ENCODE measurements at places on chromosomes 2 and 18.

GRCh38 chr2:17911491-17912260, 33.2 kb downstream of the KCNS3 start:
- no peak for DNase-seq

GRCh38 chr2:54106631-54107454, 8.6 kb upstream of the ACYP2 start:
- peak; percentile 71 for DNase-seq

GRCh38 chr2:97870396-97870843, 125.3 kb downstream of the TMEM131 start:
- peak; percentile 93 for DNase-seq

- DNase-seq, result no peak
Measured at GRCh38 chr2:240933966-240934700, 28.0 kb downstream of the CROCC2 start.

DNA sequence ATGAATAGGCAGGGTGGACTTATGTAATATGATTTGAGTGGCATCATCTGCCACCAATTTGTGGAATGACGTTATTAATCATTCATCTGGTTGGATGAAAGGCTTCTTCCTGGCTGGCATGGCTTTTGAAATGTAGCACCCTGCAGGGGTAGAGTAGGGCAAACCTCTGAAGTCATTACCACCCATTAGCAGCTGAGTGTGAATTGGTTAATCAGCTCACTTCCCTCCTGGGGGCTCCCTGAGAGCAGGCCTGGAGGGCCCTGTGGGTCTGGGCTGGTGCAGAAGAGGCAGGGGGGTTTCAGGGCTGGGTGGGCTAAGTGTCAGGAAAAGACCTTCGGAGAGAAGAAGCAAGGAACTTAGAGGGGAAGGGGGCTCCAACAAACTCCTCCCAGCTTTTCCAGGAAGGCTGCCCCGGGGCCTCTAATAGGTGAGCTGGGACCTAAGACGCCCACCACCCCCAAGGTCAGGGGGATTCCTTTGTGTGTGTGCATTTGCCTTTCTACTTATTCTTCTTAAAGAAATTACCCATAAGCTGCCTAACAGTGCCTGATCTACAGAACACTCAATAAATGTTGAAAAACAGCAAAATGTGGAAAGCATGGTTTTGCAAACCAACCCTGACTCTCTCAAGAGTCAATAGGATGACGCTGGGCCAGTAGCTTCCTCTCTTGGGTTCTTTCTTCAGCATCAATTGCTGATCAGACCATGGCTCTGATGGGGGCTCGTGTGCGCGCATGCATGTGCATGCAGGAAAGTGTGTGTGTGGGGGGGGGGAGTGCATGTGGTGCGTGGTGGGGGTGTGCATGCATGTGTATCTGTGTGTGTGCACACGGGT, 49.7 kb upstream of the ZNF516 start:
- DNase-seq, result no peak

- no peak for DNase-seq
Measured at GRCh38 chr2:230697676-230698075, 15.0 kb upstream of the CAB39 start.

- DNase-seq, result no peak
Measured at GRCh38 chr2:28362991-28363521, 29.6 kb upstream of the FOSL2 start.

DNA sequence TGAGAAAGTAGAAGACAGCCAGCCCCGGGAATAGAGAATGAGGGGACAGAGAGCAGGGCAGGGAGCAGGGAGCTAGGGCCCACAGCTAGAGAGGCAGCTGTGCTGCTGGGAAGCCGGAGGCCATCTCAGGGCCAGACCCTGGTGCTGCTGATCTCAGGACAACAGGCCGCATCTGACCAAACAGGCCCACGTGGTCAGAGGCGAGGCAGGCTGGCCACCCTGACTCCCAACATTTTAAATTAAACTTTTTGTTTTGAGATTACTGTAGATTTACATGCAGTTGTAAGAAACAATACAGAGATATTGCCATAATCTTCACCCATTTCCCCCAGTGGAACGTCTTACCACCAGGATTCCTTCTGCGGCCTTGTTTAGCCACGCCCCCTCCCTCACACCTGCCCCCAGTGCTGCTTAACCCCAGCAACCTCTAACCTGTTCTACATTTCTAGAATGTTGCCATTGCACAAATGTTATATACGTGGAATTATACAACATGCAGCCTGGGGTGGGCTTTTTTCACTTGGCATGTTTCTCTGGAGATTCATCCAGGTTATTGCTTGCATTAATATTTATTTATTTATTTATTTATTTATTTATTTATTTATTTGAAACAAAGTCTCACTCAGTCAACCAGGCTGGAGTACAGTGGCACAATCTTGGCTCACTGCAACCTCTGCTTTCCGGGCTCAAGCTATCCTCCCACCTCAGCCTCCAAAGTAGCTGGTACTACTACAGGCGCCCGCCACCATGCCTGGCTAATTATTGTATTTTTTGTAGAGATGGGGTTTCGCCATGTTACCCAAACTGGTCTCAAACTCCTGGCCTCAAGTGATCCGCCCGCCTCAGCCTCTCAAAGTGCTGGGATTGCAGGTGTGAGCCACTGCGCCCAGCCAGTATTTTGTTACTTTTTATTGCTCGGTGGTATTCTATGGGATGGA, 48.6 kb upstream of the GPR17 start:
- DNase-seq, result no peak

GRCh38 chr2:237196866-237197618, 111.4 kb downstream of the COPS8 start:
- peak; percentile 96 for DNase-seq

DNA sequence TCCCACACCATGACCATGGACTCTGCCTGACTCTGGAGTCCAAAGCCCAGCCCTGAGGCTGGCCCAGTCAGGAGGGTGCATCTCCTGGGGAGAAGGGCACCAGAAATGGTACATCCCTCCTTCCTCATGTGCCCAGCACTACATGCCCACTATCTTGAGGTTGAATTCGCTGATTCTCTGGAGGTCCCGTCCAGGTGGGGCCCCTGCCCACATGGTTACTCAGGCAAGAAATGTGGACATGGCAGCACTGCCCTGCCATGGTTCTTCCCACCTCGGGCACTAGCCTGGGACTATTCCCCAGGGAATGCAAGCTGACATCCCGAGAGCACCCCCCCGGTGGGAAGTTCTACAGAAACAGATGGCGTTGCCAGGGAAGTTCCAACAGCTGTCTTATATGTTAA, 15.3 kb upstream of the HES6 start:
- DNase-seq, result no peak

DNA sequence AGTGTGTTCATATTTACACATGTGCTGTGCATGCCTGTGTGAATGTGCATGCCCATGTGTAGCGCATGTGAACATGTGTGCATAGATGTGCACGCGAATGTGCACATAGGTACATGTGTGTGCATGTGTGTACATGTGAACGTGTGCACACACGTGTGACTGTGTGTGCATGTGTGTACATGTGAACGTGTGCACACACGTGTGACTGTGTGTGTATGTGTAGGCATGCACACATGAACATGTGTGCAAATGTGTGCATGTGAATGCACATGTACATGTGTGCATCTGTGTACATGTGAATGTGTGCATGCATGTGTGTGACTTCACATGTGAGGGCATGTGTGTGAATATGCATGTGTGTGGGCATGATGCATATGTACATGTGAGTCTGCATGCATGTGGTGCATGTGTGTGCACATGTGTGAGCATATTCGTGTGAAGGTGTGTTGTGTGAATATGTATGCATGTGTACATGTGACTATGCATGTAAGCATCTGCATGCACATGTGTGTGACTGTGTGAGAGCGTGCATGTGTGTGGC, 122.4 kb downstream of the PTGR3 start:
- no peak for DNase-seq

DNA sequence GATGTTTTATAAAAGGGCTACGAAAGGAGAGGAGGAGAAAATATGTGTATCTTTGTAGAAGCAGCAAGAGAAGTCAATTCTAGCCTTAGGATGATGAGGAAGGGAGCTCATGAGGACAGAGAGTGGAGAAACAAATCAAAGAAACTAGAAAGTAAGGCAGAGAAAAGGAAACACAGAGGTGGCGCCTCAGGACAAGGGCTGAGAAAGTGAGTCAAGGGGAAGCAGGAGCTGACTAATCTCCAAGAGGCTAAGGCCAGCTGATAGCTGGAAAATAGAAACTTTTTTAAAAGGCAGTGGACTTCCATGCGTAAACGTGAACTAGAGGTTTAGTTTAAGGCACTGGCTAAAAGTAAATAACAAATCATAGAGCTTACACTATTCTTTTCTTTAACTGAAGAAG, 173.3 kb downstream of the ANKRD44 start:
- peak; percentile 85 for DNase-seq

DNA sequence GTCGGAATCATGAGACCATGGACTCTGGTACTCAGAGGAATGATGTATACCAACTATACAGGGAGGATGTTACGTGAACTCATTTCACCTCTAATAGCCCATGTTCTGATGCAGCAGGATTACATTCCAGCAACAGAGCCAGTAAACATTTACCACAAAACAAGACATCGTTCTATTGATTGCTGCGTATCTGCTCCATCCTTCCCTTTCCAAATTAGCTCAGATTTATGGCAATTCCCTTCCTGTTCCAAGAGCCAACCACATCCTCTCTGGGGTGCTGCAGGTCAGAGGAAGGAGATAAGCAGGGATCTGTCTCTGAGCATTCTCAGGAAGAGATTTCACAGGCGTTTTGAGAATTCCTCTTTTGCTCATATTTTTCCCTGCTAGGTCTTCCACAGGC, 98.3 kb downstream of the KLF7 start:
- no peak for DNase-seq

- DNase-seq, result no peak
Measured at GRCh38 chr18:32174719-32175118, 15.1 kb upstream of the MEP1B start.

GRCh38 chr2:4840791-4841190, 851.4 kb upstream of the SOX11 start:
- DNase-seq, result no peak

DNA sequence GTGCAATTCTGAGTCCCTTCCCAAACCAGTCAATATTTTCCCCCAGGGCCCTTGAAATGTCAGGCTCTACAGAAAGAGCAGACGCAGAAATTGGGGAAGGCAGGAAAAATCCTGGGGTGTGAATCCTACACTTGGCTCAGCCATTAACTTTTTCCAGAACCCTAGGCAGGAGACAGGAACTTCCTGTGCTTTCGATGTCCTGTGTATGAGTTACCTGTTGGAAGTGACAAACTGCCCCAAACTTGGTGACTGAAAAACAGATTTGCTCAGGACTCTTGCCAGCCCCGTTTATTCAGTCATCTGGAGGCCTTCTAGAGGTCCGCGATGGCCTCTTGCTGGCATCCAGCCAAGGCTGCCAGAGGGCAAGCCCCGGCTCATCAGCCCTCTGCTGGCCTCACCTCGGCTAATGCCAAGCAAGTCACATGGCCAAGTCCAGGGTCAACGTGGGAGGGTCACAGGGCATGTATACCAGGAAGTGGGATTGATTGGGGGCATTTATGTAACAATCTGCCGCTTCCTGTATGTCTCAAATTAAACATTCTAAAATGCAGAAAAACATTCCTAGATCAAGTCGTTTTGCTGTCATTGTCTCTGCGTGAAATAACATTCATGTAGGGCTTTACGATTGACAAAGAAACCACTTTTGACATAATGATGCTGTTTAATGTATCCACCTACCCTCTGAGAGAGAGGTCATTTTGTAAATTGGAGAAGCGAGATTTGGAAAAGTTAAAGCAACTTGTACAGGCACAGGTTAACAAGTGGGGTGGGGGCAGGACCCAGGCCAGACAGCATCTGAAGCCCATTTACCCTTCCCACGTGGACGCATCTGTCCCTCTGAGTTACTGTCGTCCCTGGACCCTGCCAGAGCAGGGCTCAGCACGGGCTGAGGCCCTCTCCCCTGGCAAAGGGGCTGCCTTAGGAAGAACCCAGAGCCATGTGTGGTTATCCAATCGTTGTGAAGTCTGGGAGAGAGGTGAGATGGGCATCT, 179.4 kb downstream of the INHBB start:
- DNase-seq, result peak; percentile 30

- DNase-seq, result no peak
Measured at GRCh38 chr2:190315273-190315672, 4.4 kb downstream of the HIBCH start.

DNA sequence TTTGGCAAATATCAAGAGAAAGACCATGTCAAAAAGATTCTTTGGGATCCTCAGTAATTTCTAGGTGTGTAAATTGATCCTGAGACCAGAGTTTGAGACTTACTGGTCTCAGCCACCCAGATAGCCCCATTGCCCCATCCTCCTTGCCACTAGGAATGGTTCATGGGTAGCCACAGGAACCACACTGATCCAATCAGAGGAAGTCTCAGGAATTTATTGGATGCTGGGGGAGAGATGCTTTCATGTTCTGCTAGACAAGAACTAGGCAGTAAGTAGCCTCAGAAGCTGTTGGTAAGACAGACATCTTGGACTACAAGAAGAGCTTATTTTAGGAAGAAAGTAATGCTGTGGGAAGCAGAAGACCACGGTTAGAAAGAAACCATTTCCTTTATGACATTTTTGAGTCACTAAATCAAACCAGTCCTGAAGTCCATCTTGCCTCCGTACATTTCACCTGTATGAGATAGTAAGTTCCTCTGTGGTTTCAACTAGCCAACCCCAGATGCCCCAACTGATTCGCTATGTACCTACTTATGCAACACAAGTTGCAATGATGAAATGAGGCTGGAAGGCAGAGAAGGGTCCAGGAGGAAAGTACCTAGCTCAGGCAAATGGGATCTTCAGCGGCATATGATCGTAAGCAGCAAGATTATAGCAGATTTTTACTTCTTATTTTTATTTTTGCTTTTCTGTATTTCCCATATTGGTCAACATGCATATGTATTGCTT, 3.6 kb upstream of the ST3GAL5 start:
- peak; percentile 19 for DNase-seq

GRCh38 chr2:179861027-179861415, 391 bp downstream of the ZNF385B start:
- peak; percentile 43 for DNase-seq

- DNase-seq, result no peak
Measured at GRCh38 chr2:200461846-200462710, 47.8 kb downstream of the KCTD18 start.

DNA sequence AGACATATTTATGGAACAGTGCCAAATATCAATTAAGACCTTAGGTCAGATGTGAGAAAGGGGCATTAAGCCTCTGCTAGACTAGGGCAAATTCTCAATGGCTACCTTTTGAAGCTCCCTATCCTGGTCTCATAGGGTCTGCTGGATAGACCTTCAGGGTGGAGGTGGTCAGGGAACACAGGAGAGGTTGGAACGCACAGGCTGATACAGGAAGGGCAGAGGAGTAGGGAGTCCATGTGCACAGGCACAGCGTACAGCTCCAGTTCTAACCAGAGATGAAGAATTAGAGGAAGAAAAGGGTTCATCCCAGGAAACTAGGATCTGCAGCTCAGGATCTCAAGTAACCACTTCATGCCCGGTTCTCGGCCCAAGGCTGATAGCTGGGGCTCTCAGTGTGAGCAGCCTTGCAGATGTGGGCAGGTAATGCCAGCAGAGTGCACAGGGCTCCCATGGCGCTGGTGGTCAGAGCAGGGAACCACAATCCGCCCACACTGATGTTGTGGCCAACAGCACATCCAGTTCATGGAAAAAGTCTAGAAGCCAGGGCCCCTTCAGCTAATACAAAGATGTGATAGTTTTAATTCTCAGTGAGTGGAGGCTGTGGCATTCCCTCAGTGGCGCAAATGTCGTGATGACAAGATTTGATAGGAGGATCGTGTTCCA, 3.4 kb upstream of the EVA1A start:
- DNase-seq, result no peak
